Brain pericyte (primary cell): ENCODE measurements at places on chromosomes 2 and 18.

GRCh38 chr2:174632841-174633622 is 35.4 kb upstream of the WIPF1 start:
- no peak for DNase-seq

DNA sequence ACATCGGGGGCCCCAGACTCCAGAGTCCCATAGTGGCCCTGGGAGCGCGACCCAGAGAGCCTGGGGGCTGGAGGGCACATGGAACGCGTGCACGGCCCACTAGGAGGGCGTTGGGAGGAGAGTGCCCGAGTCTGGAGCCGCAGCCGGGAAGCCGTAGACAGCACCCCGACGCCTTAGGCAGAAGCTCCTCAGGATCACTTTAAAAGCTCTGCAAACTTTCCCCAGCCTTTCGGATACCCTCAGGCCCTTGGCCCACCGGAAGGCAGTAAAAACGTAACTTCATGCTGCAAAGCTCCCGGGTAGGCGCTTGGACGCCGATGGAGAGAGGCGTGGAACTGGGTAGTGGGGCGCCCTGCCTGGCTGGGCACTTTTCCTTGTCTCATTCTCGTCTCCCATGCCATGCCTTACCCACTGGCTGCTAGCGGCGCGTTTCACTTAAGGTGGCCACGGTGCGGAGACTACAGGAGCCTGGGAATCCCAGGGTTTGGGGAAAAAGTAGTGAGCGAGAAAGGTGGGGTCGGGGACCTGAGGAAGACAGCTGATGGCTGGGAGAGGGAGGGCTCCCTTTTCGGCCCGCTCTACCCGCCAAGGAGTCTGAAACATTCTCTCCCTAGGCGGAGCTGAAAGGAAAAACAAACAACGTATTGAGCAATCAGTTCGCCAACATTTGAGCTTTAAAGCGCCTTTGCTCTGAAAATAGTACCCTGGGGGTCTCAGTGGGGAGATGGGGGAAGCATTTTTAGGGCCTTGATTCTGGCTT is 141.8 kb downstream of the MEIS1 start:
- no peak for DNase-seq

DNA sequence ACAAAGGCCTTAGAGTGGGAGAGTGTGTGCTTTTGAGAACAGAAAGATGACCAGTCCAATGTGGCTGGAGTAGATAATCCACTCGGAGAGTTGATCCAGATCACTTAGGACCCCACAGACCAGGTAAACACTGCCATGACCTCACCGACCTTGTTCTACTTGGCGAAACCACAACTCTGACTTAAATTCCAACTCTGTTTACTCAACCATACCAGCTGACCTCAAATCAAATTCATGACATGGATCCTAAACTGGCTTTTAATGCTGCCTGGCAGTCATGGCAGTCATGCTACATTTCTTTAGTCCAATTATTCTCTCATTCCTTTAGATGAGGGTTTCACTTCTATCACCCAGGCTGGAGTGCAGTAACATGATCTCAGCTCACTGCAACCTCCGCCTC is 347.1 kb upstream of the FAM98A start:
- DNase-seq, result no peak

- DNase-seq, result no peak
Observed at GRCh38 chr2:113720167-113720566, 36.3 kb downstream of the SLC35F5 start.

GRCh38 chr2:174334781-174335251 is at the start of gene SP9:
Gene SP9 (plus strand): TSS chr2:174334954. CDS start chr2:174335093, 139 bp downstream.
- no peak for DNase-seq

- no peak for DNase-seq
Observed at GRCh38 chr2:166413255-166413654, 37.5 kb upstream of the SCN9A start.

GRCh38 chr2:105796131-105796638 is 51.5 kb downstream of the NCK2 start:
- DNase-seq, result no peak

DNA sequence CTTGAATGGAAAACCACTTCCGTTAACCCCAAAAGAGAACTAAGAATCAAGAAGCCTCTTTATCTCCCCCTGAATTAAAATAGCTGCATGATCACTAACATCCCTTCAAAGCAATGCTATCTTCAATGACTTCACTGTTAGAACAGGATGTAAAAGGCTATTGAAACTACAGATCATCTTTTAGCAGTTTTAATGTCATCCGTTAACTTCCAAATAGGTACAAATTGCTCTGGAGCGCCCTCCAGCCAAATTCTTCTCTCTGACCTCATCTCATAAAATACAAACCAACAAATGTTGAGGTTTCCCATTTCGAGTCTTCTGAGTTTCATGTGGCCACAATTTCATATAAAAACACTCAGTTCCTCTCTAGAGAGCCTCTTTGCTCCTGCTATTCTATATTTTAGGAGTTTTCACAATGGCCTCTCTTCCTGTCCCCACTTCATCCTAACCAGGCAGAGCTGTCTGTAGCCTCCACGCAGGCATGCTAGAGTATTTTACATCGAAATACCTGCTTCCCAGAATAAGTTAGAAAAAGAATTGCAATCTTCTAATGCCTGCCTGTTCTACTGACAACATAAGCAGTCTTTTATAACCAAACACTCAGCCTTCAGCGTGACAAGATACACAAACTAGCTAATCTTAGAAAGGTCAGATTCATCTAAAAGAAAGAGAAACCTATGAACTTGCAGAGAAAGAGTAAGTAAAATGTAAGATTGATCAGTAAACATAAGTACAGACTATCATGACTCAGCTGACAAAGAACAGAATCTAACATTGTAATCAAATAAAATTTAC is 37.9 kb downstream of the B4GALT6 start:
- DNase-seq, result no peak

GRCh38 chr18:41145516-41145915 is 809.5 kb upstream of the PIK3C3 start:
- DNase-seq, result no peak

DNA sequence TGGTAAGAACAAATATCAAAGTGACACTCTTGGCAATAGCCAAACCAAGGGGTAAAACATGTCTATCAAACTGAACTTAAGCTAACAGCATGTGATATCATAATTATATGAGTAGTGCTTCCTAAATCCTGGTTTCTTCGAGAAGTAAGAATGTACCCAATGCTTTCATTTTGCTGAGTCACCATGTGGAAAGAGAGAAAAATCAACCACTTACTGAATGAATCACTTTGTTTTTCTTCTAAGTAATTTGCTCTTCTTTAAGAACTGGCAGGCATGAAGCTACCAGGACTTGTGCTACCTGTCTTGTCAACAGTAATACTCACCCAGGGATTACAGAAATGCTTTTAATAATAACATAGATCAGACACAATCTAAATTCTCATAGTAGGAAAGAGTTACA is 19.0 kb upstream of the DUSP19 start:
- DNase-seq, result peak; percentile 65

DNA sequence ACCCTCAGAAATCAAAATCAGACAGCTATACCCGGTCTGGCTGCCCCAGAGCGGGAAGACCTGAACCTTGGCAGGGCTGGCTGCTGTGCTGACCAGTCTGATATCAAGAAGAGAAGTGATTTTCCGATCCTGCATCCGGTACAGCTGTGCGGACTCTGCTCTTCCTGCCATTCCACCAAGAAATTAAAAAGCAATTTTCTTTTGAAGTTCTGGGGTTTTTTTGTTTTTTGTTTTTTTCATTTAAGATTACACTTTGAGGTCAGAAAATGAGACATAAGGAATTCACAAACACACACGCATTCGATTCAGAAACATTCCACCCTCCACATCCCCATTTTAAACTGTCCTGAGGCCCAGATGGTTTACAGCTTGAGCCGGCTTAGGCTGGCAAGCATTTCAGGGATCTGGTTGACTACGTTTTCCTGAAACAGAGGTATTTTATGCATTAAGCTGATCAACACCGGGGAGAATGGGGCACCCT is 156.5 kb downstream of the COL6A3 start:
- no peak for DNase-seq

DNA sequence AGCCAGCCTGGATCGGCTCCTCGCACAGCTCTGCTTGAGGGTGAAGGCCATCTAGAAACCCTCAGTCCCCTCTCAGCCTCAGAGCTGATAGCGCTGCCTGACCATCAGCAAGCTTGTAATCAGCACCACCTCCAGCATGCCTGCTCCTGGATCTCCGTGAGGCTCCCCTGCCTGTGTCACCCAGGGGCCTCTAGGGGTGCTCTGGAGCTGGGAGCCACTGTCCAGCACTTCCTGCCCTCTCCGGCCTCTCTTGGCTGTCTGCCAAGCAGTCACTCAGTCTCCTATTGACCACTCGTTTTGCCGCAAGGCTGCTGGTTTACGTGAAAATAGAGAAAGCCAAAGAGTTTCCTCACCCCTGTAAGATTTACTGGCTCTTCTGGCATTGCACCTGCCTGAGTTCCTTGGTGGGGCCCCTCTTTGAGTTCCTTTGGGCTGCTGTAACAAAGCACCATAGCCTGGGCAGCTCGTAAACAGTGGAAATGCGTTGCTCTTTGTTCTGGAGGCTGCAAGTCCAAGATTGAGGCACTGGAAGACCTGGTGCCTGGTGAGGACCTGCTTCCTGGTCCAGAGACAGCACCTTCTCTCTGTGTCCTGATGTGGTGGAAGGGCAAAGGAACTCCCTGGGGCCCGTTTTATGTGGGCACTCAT is 17.9 kb downstream of the CAPN10 start:
- DNase-seq, result no peak

DNA sequence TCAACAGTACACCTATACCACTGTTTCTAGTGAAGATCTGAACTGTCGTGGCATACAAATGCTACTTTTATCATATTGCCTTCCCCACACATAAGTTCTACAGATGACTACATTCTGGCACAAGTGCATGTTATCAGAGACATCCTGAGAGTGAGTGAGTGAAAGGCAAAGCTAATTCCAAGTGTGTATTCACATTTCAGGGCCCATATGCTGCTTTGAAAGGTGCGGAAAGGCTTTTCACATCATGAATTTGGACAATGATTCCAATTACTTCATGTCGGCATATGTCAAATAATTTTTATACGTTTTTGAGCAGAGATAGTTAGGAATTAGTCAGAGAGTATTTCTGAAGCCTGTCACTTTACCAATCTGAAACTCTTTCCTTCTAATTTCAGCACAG is 101.7 kb downstream of the GAREM1 start:
- no peak for DNase-seq

GRCh38 chr2:65300134-65300760 is 72.6 kb downstream of the ACTR2 start:
- no peak for DNase-seq

- no peak for DNase-seq
Observed at GRCh38 chr2:25651782-25652455, 21.5 kb downstream of the DTNB start.

- DNase-seq, result peak; percentile 29
Observed at GRCh38 chr2:109513749-109514588, 99.8 kb downstream of the SEPTIN10 start.

DNA sequence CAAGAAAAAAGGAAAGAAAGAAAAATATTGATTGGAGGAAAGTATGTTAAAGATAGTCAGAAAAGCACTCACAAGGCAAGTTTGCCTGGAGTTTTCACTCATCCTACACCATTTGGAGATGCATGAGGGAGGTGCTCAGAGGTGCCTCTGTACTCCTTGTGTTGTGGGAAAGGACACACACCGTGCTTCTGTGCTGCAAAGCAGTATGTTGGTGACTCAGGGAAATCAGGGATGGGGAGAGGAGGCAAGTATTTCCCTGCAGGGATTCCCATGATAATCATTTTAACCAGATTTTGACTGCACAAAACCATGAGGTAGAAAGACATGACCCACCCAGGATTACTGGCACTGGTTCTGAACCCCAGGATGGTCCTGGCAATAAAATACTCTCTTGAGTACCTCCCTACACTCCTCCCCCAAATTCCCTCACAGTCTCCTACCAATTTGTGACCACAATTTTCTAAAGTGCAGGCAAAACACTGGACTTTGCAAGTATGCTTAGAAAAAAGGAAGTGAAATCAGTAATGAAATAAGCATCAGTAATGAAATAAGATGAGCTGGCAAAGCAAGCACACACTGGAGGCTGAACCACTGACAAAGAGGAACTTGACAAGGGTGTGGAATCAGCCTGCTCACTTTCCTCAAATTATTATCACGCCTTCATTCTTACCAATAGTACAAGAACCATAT is 155.5 kb upstream of the ACVR2A start:
- no peak for DNase-seq

- DNase-seq, result no peak
Observed at GRCh38 chr2:10772201-10772867, 40.3 kb downstream of the PDIA6 start.

DNA sequence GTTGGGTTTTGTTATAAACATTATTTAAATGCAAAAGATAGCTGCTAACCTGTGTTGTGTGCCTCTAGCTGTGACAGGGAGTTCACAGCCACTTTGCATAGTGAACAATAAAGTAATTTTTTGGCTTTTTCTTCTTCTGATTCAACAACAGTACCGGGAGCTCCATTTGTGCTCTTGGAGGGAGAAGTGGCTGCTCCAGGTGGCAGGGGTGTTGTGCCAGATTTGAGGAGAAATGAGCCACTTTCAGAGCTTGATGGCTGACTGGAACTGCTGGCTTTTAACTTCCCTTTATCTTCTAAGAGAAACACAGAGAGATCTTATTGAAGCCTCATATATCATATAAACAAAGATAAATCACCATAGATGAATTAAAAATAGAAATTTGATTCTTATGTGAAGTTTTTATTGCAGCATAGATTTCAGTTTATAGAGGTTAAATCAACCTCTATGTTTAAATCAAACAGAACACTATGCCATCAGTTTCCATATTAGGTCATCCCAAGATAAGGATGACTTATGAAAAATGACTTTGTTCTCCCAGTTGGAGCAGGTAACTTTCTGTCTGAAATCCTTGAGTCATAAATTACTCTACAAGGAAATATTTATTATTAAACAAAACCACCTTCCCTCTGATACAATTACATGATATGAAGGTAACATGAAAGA is 182.0 kb upstream of the SESTD1 start:
- DNase-seq, result no peak

DNA sequence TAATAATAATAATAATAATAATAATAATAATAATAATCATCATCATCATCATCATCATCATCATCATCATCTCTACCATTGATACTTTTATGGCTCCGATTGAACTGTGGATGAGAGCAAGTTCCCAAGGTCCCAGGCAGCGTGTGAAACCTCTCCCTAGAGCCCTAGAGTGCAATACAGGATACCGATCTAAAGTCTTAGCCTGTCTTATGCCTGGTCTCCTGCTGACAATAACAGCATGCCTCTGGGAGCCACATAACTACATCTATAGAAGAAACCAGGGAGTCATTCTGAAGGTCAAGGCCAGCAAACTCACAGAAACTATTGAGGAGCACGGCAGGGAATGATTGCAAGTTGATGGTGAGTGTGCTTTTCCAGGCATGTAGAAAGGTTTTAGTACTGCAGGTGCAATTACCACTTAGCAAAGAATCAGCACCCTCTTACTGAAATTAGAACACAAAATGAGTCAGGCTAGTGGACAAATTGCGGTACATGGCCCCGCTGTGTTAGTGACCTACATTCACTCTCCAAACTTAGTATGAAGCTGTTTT is 457.2 kb upstream of the CDH20 start:
- no peak for DNase-seq

- no peak for DNase-seq
Observed at GRCh38 chr2:140747665-140748064, 1383.2 kb downstream of the LRP1B start.

DNA sequence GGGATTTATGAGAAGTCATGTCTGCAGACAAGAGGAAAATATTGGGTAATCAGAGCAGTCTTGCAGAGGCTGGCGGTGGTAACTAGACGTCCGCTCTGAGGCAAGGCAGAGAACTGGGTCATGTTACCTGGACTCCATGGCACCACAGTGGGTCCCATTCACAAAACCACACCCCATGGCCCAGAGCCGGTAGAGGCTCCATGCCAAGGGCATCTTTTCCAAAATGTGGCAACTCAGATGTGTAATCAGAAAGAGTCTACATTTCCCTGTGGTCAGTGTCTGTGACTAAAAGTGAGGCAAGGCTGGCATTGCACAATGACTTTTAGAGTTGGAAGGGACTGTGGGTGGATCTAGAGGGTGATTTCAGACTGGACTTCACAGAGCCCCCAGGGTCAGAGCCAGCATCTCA is 113.1 kb downstream of the MREG start:
- DNase-seq, result no peak
